ENCODE measurements at places on chromosomes 1 and 21.

GRCh38 chr1:12057940-12058687 lies 5.0 kb upstream of the TNFRSF8 start:
- no peak for DNase-seq

DNA sequence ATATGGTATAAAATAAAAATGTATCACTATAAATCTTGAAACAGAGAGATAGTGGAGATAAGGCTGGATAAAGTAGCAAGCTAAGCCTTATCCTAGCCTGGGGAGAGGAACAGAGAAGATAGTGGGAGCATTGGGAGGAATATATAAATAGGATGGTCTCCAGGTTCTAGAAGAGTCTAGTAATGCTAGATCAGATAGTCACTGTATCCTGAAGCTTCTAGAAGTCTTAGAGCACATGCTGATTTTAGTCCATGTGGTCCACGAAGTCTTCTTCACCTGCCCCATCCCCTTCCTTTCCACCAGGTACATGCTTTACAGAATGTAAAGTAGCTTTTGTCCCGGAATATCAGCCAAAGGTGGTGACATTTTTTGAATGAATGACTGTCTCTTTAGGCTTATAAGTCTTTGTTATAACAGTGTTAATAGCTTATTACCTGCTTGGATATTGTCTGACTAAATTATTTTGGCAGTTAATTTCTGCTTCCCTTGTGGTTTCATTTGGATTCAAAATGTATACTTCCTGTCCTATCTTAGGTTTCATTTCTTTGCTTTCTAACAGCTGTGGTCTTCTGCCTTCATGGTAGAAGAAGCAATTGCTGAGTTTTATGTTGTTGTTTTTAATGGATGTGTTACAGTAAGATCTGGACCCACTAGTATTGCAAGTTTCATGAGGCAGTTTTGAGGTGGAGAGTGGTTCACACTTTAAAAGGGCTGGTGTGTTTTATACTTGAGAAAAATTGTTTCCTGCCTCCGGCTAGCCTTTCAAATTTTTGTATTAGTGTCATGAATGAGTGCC lies 5.9 kb downstream of the SMG7 start:
- DNase-seq, result no peak

DNA sequence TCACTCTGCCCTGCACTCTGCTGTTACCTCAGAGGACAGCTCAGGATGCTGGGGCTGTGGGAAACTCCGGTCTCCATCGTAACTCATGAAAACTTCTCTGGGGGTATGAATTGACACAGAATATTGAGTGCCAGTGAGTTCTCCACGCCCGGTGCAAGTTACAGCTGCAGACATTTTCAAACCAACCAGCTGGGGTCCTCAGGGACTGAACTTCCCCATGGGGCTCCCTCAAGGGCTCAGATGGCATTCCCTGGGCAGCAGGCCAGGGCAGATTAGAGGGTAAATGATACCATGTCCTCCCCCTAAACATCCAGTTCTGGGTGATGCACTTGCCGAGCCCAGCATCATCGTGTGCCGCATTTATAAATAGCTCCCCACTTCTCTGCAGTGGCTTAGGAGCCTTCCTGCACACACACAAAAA lies 27.8 kb upstream of the CCSAP start:
- DNase-seq, result no peak

DNA sequence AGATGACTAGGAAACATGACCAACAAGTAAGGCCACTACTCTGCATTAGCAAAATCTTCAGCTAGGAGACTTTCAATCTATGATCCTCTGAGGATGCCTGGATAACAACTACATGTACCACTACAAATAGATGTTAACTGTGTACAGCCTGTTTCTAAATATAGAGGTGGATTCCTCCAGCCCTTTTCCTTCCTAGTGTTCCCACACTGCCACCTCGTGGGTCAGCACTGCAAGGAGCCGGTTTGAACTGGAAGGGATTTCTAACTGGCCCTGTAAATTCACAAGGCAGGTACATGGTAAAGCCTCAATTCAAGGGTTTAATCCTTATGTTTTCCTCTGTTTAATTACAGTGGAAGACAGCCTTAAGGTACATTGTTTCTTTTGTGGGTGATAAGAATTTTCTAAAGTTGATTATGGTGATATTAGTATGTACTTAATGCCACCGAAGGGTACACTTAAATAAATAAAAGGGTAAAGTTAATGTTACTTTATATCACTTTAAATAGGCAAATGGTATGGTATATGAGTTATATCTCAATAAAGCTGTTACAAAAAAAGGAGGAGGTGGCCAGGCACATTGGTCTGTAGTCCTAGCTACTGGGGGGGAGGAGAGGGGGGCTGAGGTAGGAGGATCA lies 14.4 kb downstream of the SMYD3 start:
- DNase-seq, result no peak

GRCh38 chr1:9181990-9182783 lies 52.4 kb upstream of the H6PD start:
- no peak for DNase-seq

Measured in activated T-helper 1 cell treated with Interleukin-2 at 50 U/mL for 16 hours (primary cell).